ENCODE measurements at places on chromosomes 12 and 14. TPM values are rescaled to one million over a fixed set of nuclear protein-coding genes. Genes with fewer than 3 reads are reported as not detected.

The TEAD4 gene
- 236 TPM for total RNA-seq

The ANKRD33 gene
- not detected for total RNA-seq

The MAP1LC3B2 gene
- total RNA-seq, result 1.4 TPM

DNA sequence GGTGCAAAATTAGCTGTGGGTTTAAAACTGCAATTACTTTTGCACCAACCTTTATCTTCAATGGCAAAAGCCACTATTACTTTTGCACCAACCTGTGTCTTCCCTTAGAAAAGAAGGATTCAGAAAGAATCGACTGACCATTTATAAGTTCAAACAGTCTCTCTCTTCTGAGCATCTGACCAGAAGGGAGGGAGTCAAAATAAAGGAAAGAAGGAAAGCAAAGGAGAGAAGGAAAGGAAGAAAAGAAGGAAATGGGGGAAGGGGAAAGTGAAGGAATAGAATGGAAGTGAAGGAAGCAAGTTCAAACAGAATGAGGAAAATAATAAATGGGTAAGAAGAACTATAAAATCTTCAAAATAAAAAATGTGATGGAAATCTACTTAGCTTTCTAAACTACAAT, 57.8 kb downstream of the KDM5A start:
- no peak for DNase-seq
- no peak overlapping the region for H3K4me3 ChIP-seq
- H3K27ac ChIP-seq, result no peak overlapping the region
- peaks cover 97% of the 10 kb centered on the region for H3K36me3 ChIP-seq
- no peaks in the 10 kb centered on the region for H3K27me3 ChIP-seq
- no peaks in the 10 kb centered on the region for H3K4me1 ChIP-seq

DNA sequence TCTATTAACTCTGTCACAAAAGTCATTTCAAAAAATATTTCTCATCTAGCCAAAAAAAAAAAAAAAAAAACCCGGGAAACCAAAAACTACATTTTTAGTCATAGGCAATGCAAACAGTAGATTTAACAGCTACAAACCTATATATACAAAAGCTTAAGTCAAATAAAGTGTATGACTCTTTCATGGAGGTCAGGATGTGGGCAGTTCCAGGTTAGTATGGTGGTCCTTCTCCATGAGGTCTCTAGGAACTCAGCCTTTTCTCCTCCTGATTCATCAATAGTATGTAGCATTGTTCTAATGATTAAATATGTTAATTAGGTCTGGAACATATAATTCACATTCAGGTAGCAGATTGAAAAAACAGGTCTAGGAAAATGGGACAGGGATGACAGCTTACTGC, 586.5 kb downstream of the SLC16A7 start:
- no peaks in the 10 kb centered on the region for H3K36me3 ChIP-seq
- no peaks in the 10 kb centered on the region for H3K4me1 ChIP-seq
- no peak overlapping the region for H3K4me3 ChIP-seq
- H3K27ac ChIP-seq, result no peak overlapping the region

The CMA1 gene
- total RNA-seq, result 0.92 TPM

- no peak for DNase-seq
- H3K27me3 ChIP-seq, result no peaks in the 10 kb centered on the region
- no peak overlapping the region for H3K27ac ChIP-seq
- H3K4me1 ChIP-seq, result no peaks in the 10 kb centered on the region
- H3K36me3 ChIP-seq, result peaks cover 15% of the 10 kb centered on the region
- H3K4me3 ChIP-seq, result no peak overlapping the region
Observed at GRCh38 chr12:29589851-29590250, 92.4 kb upstream of the OVCH1 start.

The ARHGAP9 gene
- total RNA-seq, result 3.5 TPM

The SLC35F4 gene
- not detected for total RNA-seq
